ENCODE measurements at places on chromosomes 11 and 22. TPM values are rescaled to one million over a fixed set of nuclear protein-coding genes. Genes with fewer than 3 reads are reported as not detected.

Gene TRIM49
- total RNA-seq, result not detected

Gene GSTT2B
- 7.3 TPM for total RNA-seq

Gene FERMT3
- total RNA-seq, result 92.0 TPM

DNA sequence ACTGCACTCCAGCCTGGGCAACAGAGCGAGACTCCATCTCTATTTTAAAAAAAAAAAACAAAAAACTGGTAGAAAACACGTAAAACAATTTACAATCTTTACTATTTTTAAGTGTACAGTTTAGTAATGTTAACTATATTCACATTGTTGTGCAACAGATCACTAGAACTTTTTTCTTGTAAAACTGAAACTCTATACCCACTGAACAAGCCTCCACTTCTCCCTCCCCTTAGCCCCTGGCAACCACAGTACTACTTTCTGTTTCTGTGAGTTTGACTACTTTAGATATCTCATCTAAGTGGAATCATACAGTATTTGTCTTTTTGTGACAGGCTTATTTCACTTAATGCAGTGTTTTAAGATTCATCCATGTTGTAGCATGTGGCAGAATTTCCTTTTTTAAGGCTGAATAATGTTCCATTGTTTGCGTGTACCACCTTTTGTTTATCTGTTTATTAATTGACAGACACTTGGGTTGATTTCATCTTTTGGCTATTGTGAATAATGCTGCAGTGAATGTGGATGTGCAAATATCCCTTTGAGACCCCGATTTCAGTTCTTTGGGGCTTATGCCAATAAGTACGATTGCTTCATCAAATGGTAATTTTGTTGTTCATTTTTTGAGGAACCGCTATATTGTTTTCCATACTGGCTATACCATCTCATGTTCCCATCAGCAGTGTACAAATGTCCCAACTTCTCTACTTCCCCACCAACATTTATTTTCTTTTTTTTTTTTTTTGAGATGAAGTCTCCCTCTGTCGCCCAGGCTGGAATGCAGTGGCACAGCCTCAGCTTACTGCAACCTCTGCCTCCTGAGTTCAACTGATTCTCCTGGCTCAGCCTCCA is 11.0 kb downstream of the DDB2 start:
- H3K4me1 ChIP-seq, result no peaks in the 10 kb centered on the region
- H3K4me3 ChIP-seq, result no peak overlapping the region
- no peaks in the 10 kb centered on the region for H3K27me3 ChIP-seq
- DNase-seq, result no peak
- H3K27ac ChIP-seq, result no peak overlapping the region
- peaks cover 90% of the 10 kb centered on the region for H3K36me3 ChIP-seq

DNA sequence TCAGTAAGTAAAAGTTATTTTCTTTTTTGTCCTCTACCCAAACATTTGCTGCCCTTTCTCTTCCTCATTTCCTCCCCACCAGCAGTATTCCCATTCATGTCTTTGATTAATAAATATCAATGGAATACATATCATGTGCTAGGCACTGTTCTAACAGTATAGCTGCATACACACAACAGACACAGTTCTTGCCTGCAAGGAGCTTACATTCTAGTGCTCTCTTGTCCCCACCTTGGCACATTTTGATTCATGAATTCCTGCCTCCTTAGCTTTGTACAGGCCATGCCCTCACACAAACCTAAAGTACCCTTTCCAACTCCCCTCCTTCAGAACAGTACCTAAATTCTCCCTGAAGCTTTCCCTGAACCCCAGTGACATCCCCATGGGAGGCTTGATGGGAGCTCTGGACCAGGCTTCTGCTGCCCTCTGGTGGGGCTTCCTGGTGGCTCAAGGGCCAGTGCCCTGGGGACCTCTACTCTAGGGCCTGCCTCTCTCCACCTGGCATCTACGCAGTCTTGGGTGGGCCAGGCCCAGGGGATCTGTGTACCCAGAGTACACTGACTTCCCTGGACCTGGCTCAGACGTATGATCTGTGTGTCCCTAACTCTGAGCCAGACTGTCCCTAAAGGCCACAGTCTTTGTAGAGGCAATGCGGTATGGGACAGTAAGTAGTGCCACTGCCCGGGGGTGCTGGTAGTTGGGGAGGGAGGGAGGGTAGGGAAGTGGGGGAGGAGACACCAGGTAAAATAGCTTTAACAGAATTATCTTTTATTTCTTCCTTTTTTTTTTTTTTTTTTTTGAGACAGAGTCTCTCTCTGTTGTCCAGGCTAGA is 14.1 kb downstream of the RPS13 start:
- no peaks in the 10 kb centered on the region for H3K36me3 ChIP-seq
- H3K27me3 ChIP-seq, result no peaks in the 10 kb centered on the region
- DNase-seq, result peak; percentile 78
- H3K4me1 ChIP-seq, result no peaks in the 10 kb centered on the region

- peaks cover 38% of the 10 kb centered on the region for H3K36me3 ChIP-seq
- DNase-seq, result peak; percentile 66
- H3K4me3 ChIP-seq, result peak overlapping the region; percentile 58
- peaks cover 16% of the 10 kb centered on the region for H3K4me1 ChIP-seq
- peak overlapping the region; percentile 77 for H3K27ac ChIP-seq
- H3K27me3 ChIP-seq, result no peaks in the 10 kb centered on the region
Measured at GRCh38 chr22:24181996-24182899, 961 bp downstream of the SUSD2 start.

DNA sequence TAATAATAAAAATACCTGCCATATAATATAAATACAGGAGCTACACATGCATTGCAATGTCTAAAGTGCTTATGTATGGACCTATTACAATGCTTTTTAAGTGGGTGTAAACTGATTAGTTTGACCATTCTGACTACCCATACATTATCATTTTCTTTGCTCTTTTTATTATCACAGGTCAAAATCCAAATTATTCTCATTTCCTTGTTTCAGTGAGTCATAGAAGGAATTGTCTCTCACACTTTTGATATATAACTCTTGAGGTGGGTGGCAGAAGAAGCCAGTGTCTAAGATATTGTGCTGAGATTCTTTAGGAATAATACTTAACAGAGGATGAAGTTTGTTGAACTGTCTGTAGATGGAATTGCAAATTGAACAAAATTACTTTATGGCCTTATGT is 35.6 kb downstream of the GAS2 start:
- H3K4me1 ChIP-seq, result no peaks in the 10 kb centered on the region
- H3K27me3 ChIP-seq, result no peaks in the 10 kb centered on the region
- H3K36me3 ChIP-seq, result no peaks in the 10 kb centered on the region
- no peak for DNase-seq
- no peak overlapping the region for H3K27ac ChIP-seq

Gene CDHR5
- total RNA-seq, result not detected

DNA sequence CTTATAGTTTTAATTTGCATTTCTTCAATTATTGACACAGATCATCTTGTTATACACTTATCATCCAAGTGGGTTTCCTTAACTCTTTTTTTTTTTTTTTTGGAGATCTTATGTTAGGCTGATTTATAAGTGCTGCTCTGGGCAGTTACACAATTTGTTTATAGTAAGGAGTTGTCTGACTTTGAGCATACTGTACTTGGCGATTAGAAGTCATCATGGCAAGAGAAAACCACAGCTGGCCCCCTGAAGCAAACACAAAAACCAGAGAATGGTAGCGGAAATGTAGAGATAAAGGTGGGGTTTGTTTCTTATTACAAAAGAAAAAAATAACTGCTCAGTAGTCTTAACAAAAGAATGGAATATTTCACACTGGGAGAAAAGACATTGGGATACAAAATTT is 292.6 kb downstream of the SWAP70 start:
- H3K36me3 ChIP-seq, result peaks cover 13% of the 10 kb centered on the region
- peaks cover 4% of the 10 kb centered on the region for H3K4me1 ChIP-seq
- H3K27ac ChIP-seq, result no peak overlapping the region
- H3K4me3 ChIP-seq, result no peak overlapping the region

GRCh38 chr11:130483124-130483523 is 34.7 kb downstream of the ADAMTS15 start:
- no peaks in the 10 kb centered on the region for H3K36me3 ChIP-seq
- no peak for DNase-seq
- H3K4me1 ChIP-seq, result peaks cover 25% of the 10 kb centered on the region
- no peak overlapping the region for H3K27ac ChIP-seq
- H3K4me3 ChIP-seq, result no peak overlapping the region
- no peaks in the 10 kb centered on the region for H3K27me3 ChIP-seq

- H3K27ac ChIP-seq, result peak overlapping the region; percentile 65
- H3K4me3 ChIP-seq, result no peak overlapping the region
- H3K4me1 ChIP-seq, result peaks cover 24% of the 10 kb centered on the region
- H3K36me3 ChIP-seq, result no peaks in the 10 kb centered on the region
- H3K27me3 ChIP-seq, result no peaks in the 10 kb centered on the region
Measured at GRCh38 chr22:38033522-38034277, 23.5 kb upstream of the PICK1 start.

GRCh38 chr11:116855413-116855812 is 18.0 kb upstream of the APOA1 start:
- peaks cover 35% of the 10 kb centered on the region for H3K4me1 ChIP-seq
- H3K27me3 ChIP-seq, result no peaks in the 10 kb centered on the region

- no peaks in the 10 kb centered on the region for H3K27me3 ChIP-seq
- H3K4me3 ChIP-seq, result peak overlapping the region; percentile 86
- H3K27ac ChIP-seq, result peak overlapping the region; percentile 3
- H3K4me1 ChIP-seq, result peaks cover 59% of the 10 kb centered on the region
- DNase-seq, result no peak
Measured at GRCh38 chr11:94770563-94771120, 2.5 kb downstream of the AMOTL1 start.
